Lung microvascular endothelial cell (primary cell): ENCODE measurements at places on chromosomes 2 and 18.

DNA sequence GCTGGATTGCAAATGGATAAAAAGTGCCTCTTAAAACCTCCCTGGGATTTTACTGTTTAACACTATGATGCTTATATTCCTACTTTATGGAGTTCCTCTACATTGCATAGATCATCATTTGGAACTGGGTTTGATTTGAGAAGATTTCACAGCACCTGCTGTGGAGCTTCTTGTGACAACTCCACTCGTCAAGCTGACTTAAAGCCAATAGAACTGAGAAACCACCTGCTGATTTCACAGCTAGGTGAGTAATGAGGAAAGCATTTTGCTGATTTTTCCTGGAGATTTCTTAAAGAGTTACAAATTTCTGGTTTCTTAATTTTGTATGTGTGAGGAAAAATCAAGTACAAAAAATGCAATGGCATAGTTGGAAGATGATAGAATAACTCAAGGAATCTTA lies 739.1 kb upstream of the LRRTM1 start:
- no peak for DNase-seq

- peak; percentile 32 for DNase-seq
Observed at GRCh38 chr2:168348076-168348475, 100.7 kb upstream of the STK39 start.

- no peak for DNase-seq
Observed at GRCh38 chr2:112694182-112694581, 26.6 kb upstream of the NT5DC4 start.

DNA sequence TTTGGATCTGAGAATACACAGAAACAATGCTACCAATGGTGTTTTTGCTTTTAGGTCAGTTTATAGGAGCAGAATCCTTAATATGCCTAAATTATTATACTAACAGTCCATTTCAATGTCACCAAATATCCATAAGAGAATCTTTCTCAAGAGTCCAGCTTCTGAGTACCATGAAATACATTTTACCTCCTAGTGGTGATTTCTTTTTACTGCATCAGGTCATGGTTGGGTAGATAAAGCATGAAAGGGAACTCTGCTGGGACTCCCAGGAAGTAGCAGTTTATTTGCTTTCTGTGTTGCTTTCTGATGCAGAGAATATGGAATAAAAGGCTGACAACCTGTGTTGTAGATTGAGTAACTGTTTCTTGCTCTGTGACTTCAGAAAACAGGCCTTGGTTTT lies 115.6 kb downstream of the PPP1R1C start:
- no peak for DNase-seq

- DNase-seq: no peak
Observed at GRCh38 chr2:233262562-233262961, 11.1 kb downstream of the ATG16L1 start.

DNA sequence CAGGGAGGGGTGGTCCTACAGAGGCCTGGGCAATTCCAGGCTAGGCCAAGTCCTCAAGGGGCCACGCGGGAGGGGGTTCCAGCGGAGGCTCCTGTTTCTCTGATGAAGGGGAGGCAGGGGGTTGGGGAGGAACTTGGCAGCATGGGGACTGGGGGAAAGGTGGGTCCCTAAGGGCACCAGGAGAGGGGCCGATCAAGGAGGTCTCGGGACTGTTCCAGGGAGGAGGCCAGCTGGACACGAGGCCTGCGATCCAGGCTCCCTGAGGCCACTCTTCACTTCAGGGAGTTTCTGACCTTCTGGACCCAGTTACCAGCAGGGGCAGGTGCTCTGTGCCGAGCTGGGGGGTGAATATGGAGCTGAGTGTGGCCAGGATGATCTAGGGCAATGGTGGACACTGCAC lies 71.5 kb downstream of the ASB1 start:
- DNase-seq: no peak

GRCh38 chr2:104860451-104860790 lies 6.5 kb downstream of the POU3F3 start:
- no peak for DNase-seq

- peak; percentile 84 for DNase-seq
Observed at GRCh38 chr2:134207589-134208209, 46.2 kb upstream of the MGAT5 start.

DNA sequence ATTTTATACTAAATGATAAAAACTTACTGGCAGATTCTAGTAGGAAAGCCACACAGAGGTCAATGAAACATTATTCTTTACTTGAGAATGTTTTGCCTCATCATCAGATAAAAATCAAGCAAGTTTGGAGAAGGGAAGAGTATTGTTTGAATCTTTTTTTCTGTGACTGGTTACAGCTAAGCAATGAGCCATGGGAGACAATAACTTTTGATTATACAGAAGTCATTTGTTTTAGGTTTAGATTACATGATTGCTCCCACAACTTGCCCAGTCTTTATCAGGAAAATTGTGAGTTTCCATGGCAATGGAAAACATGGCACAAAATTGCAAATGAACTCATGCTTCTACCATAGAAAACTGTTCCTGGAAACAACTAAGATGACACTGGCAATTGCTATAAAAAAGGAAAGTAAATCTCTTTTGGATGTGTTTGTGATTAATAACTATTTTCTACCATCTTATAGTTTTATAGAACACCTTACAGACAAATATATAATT lies 476.8 kb downstream of the MBD2 start:
- no peak for DNase-seq

- peak; percentile 72 for DNase-seq
Observed at GRCh38 chr2:127508631-127509034, 17.7 kb downstream of the IWS1 start.

GRCh38 chr18:78271790-78272189 lies 707.8 kb upstream of the SALL3 start:
- DNase-seq: no peak

DNA sequence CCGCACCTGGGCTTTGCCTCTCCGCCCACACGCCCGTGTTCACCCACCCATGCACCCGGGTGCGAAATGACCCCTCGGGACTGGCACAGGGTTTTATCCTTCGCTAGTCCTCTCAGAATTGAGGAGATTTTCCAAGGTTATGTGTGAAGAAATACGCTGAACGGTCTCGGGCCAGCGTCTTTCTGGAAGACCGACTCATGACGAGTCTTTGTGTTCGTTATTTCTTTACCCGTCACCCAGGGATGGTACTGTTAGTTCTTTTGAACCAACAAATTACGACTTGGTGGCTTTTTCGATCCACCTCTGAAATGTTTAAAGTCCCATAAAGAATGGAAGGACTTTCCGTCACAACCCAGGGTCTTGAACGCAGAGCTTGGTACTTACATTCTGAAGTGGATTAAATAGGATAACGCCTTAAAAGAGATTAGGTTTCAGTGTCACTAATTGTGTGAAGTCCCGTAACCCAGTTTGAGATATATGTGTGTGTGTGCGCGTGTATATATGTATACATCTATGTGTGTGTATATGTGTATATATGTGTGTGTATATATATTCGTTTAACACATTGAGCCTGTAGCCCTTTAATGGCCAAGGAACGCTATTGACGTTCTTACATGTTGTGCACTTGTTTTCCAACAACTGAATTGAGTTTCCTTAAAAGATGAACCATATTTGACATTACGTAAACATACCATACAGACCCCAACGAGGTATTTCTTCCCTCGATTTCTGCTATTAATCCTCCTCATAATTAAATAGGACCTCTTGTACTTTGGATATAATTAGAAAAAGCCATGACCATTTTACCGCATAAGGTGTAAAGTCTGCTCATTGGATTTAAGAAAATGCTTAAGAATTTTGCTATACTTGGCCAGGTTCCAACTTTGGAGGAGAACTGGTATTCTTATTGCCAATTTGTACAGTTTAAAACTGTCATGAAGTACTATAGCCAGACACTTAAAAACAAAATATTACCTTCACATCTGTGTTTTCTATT lies 889 bp downstream of the ZC3H15 start:
- DNase-seq: peak; percentile 42

DNA sequence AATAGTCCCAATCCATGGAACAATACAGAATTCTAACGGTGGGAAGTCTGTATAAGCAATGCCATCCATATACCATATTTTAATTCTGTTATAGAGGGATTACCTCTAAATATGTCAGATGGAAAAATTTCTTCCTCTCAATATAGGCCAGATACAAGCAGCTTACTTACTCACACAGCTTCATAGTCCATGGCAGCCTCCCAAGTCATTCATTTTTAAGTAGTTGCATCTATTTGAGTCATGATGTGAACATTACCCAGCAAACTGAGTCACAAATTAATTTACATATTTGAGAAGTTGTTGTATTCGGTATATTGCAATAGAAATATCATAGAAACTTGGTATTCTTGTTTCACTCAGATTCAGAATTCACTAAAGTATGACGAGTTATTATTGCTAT lies 20.3 kb downstream of the TBR1 start:
- DNase-seq: peak; percentile 34
